ENCODE measurements at places on chromosomes 3 and 15.

DNA sequence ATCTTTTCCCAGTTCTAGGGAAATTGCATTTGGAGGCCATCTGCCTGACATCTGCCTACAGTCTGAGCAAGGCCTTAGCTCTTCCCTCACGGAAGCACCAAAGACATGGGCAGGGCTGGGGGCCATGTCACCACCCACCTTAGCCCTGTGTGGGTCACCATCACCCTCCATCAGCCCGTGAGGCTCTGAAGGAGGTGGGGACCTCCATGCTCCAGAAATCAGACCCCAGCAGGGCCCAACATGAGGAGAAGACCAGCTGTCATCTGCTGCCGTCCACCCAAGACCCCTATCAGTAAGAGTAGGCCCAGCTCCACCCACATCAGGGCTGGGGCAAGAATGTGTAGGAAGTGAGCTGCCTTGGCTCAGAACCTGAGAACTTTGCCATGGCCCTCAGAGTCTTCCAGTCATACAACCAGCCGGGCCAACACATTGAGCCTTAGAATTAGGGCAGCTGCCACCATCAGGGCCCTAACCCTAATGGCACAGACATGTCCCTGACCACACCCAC, 1.9 kb downstream of the TMIE start:
- DNase-seq: no peak

DNA sequence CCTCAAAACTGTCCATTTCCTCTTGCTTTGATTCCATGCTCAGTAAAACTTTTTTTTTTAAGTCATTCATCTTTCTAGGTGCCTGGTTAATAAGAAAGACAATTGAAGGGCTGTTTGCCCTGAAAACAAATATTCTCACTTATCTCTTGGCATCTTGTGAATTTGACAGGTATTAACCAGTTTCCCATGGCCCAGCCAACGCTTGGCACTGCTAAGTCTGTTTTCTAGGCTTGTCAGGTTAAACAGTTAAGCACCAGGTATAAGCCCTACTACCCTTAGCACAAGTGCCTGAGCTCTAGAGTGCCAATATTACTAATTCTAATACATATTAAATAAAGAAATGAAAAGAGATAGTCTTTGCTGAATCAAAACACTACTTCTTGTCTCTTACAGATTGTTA, 36.3 kb downstream of the PXK start:
- no peak for DNase-seq

GRCh38 chr3:148790851-148791735, 36.5 kb upstream of the CPB1 start:
- DNase-seq: peak; percentile 53

DNA sequence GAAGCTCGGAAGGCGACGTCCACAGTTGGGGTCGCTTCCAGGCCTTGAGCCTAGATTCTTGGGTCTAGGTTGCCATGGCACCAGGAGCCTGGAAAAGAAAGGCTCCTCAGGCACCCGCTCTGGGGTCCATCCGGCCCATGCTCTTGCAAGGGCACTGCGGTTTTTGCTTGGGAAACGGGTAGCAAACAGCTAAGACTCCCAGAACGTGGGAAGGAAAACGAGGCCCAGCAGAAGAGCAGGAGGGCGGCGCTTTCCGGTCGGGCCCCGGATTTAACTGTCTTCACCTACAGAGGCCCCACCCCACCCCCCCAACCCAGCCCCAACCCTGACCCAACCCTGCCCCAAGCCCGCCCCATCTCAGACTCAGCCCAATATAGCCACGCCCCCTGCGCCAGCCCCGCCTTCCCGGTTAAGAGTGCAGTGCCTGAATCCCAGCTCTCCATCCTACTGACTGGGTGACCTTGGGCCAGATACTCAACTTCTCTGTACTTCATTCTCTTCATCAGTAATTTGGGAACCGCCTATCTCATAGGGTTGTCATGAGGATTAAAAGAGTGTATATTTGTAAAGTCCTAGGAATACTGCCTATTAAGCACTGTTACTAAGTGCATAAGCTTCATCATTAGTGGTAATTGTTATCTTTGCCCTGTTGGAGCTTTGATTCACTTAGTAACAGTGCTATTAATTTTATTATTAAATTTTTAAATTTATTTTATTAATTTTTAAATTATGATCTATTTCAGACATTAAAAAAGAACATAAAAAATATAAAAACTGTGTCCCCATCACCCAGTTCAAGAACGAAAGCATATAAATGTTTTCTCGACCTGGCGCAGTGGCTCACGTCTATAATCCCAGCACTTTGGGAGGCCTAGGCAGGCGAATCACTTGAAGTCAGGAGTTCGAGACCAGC, 28.4 kb upstream of the SMAD6 start:
- no peak for DNase-seq

- no peak for DNase-seq
These were observed 9.0 kb upstream of the ADGRG7 start for GRCh38 chr3:100600181-100601042.

DNA sequence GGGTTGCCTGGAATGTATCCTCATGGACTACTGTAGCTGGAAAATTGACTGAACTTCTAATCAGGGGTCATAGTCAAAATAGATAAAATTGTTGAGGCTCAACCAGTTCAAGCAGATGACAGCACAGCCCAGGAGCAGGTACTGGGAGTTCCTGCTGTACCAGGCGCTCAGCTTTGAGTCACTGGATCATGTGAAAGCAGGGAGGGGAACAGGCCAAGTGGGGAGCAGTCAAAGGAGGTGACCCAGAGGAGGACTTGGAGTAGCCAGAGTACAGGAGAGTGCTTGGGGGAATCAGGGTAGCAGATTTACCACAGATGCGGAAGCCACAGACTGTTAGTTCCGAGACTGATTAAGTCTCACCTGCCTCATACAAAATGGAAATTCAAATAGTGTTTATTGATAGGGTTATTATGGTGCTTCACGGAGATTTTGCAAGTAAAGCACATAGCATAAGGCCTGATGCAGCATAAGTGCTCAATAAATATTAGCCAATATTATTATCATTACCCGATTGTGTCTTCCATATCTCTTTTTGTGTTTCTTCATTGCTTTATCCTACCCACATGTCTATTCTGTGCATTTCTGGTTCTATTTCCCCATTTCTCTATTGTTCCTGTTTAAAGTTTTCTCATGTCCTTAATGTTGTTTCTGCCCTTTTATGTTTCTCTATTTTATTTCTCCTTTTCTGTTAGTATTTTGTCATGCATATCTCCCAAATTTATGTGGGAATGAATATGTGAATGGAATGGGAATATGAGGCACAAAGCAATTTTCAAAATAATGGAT, 369.2 kb upstream of the MCTP2 start:
- DNase-seq: no peak

DNA sequence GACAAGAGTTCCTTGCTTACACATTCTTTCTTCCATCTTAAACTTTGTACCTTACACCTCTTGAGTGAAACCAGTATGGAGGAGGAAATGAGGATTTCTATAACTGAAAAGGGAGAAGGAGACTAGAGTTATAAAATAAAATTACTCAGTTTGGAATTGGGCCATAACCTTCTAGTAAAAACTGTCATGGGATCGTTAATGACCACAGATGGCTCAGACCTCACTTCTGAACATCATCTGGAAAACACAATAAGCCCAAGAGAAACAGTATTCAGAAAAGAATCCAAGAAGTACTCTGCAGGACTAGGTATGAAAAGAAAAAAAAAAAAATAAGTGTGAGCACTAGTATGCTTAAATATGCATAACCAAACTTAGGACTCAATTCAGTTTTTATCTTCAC, 12.1 kb downstream of the GAP43 start:
- DNase-seq: no peak

- no peak for DNase-seq
These were observed 270.2 kb downstream of the SHOX2 start for GRCh38 chr3:157836022-157836421.

DNA sequence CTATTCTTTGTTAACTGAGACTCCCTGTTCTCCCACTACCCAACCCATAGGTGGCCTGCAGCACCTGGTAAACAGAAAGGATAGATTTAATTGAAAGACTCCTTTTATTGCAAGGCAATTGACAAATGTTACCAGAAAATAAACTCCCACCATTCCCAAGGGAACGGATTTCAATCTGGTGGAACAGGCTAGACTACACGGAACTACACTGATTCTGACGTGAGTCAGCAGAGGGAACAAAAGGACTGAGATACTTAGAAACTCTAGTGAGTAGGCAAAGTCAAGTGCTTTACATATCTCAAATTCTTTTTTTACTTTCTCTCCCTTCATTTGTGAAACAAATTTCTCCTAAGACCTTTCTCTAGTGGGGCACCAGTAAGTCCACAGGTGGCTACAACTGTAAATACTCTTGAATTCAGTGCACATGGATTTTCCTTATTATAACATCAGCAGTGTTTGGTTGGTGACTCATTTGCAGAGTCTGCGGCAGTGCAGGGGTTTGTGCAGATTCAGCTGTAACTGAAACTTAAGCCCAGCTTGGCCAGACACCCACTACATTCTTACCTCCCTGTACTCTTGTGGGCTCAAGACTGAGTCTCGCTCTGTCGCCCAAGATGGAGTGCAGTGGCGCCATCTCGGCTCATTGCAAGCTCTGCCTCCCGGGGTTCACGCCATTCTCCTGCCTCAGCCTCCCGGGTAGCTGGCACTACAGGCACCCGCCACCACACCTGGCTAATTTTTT, 34.3 kb upstream of the PLSCR2 start:
- no peak for DNase-seq

GRCh38 chr3:85171976-85172375, 213.2 kb downstream of the CADM2 start:
- no peak for DNase-seq

DNA sequence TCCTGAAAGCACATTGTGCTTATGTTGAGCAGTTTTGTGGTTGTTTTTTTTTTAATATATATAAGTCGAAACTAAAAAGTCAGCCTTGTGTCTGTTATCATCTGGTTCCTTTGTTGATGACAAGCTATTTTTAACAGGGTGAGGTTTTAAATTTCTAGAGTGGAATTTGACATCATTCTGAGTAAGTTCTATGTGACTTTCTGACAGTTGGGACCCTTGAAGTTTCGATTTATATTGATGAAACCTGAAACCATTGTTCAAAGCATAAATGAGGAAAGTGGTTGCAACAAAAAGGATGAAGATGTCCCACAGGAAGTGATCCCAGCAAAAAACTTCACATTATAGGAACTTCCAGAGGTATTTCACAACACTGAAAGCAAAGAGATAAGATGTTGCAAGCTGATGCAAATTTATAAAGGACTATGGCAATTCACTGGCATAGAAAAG, 94.0 kb downstream of the CYP19A1 start:
- DNase-seq: no peak

DNA sequence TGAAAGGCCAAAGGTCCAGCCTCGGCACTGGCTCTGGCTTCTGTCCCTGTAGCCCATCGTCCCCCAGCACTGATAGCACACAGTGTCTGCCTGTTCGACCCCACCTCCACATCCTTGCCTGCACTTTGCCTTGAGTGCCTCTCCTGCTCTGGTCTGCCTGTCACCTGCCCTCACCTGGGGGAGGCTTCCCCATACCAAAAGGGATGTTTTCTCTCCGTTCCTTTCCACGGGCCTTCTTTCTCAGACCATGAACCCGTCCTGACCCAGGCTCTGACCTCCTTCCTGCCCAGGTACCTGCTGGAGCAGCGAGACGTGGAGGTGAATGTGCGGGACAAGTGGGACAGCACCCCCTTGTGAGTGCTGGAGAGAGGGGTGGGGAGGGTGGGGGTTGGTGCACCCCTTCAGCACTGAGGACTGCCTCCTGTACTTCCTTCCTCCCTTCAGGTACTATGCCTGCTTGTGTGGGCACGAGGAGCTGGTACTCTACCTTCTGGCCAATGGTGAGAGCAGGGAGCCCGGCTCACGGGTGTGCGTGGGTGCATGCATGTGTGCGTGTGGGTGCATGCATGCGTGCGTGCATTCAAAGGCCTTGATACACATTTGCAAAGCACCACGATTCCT, 1.5 kb downstream of the ABTB1 start:
- DNase-seq: no peak

DNA sequence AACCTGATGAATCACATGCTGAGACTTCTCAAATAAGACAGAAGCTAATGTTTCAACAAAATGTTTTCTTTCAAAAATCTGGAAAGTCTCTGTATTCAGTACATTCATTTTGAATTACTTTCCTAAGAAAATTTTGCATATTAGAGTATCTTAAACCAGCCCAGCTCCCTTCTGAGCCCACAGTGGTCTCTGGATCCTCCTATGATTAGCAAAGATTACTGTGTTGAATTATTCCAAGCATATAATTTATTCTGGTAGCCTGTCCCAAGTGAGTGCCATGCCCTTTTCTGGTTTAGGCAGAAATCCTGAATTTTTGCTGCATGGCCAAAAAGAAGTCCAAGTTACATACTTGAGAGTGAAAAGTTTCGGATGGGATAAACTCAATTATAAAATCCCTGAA, 279.0 kb downstream of the CTNNB1 start:
- no peak for DNase-seq

GRCh38 chr3:73729969-73730440, 105.3 kb upstream of the PDZRN3 start:
- no peak for DNase-seq

GRCh38 chr15:50549326-50549725, 2.9 kb upstream of the USP50 start:
- DNase-seq: no peak

- DNase-seq: no peak
These were observed 266.8 kb downstream of the TLE3 start for GRCh38 chr15:69830876-69831275.

- no peak for DNase-seq
These were observed 26.6 kb downstream of the DCP1A start for GRCh38 chr3:53320697-53321096.

DNA sequence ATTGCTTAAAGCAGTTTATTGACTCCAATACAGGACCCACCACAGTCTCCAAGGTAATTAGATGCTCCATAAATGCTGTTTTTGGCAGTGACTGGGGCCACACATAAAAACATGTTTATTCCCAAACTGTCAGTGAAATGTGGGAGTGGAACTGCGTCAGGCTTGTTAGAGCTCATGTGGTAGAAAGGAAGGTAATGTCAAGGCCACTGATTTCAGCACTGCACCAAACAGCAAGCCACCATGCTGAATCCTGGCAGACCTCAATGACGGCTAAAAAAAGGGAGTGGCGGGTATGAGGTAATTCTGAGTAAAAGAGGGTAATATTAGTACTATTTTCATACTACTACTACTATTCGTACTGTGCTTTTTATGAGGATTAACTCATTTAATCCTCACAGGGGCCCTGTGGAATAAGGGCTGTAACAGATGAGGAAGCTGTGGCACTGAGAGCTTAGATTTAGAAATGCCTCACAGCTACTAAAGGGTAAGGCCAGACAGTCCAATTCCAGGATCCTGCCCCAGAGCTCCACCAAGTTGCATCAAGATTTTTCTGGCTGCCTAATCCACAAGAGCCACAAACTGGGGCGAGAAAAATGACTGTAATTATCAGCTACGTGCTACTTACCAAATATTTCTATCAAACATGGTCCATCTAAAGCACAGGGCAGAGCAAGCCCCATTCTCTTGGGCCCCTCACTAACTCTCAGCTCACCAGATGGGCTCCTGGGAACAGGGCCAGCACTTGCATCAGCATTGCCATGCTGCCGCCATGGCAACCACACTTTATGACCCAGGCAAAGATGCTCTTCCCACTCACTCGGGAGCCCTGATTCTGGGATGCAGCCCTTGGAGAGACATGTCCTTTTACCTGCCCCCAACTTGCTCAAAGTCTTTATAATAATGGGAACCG, 83.6 kb upstream of the SPATA12 start:
- DNase-seq: no peak

GRCh38 chr3:192170031-192170430, 557.3 kb downstream of the FGF12 start:
- DNase-seq: no peak
